ENCODE measurements at places on chromosomes 7 and 10.

GRCh38 chr10:112948196-112948595 is 1.9 kb upstream of the TCF7L2 start:
- no peak for DNase-seq

DNA sequence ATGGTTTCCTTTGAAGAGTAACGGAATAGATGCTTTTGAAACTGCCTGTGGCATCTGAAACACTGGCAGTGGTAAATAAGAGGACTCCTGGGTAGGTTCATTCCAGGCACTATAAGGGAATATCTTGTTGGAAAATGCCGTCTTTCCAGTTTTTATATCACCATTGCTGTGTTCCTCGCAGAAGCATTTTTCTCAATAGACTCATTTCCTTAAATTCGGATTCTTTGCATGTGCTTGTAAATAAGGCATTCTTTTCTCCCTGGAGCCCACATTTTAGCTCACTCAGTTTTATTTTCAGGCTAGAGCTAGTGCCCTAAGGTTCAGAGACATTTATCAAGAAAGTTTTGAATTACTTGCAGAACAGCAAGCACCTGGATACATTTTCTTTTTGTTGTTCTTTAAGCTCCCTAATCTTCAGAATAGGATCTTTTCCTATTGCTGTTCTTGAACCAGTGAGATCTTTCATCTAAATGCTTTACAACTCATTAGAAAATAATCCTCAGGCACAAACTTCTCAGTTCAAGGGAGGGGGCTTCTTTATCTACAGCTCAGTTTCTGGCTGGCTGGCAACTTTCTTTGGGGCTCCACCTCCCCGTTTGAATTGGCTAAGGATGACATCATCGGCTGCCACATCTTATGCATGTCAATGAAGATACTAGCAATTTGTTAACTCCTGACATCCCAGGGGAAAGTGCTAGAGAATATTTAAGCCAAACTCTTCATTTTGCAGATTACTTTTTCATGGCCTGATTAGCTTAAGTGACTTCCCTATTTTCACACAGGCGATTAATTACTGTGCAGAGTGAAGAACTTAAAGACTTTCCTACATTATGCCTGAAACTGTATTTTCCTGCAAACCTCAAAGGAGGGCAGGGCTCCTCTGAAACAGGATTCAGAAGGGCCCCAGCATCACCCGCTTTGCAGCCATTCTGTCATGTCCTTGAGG is 133.7 kb upstream of the RSU1 start:
- DNase-seq: no peak

DNA sequence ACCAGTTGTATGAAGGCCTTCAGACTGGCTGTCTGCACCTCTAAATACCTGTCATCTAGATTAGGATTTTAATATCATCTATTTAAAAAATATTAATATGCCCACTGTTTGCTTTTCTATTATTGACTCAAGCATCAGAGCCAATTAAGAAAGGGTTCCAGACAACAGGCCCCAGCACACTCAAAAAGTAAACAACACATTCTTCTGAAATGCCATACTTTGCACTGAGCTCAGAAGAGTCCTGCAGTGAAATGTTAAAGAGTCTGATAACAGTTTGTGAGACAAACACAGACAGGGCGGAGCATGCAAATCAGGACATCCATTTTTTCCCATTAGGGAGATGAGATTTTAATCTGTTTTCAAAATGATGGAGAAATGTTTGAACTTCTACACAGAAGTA is 45.9 kb upstream of the KLF6 start:
- no peak for DNase-seq

DNA sequence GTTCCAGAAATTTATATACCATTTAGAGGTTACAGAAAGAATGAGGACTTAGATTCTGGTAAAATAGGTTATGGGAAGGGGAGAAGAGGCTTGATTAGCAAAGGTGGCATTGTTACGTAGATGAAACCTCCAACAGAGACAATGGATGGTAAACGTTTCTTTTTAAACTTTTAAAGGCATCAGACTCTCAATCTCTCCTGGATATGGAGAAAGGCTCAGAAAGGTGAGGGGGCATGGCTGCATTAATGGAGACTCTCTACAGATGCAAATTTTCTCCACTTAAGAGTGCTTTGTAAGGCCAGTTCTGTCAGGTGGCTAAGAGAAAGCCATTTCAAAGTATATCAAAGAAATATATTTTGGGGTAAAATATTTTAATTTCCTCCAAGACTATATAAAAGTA is 240.9 kb upstream of the PTER start:
- DNase-seq: no peak

- no peak for DNase-seq
Observed at GRCh38 chr7:45420843-45421495, 153.2 kb upstream of the ADCY1 start.

DNA sequence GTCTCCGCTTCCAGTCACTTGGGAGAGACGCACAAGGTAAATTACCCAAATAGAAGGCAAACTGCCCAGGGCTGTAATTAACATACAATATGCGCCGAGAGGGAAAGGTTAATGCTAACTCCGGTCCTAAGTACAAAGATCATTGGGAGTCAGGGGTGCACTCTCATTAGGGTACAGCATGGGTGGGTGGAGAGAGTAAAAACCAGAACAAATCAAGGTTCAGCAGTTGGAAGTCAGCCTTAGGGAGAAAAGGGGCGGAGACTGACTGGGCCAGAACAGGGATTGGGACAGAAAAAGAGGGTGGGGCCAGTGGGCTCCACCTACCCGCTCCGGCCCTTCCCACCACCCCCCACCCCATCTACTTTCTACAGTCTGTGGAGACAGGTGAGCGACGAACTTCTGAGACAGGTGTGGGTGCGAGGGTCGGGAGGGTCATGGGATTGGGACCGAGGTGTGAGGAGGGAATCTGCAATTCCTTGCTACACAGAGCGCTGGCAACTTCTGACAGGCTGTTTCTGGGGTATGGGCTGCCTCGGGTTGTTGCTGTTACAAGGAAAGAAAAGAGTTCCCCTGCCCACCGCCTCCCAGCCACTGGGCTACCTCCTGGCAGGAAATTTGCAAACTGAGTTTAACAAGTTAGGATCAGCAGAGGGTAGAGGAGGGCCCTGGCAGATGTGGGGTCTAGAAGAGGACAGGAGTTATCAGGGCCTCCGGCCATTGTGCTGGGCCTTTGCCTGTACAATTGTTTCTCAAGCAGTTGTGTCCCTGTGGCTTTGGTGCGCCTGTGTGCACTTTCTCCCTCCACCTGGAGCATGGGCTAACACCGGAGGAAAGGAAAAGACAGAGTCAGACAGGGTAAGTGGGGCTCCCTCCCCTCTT is at the start of gene TMEM139:
TSS of gene TMEM139 (plus strand) at position 368 of the 879 bp plus-strand sequence. CDS start 1,000 bp downstream, outside the sequence.
- DNase-seq: no peak

DNA sequence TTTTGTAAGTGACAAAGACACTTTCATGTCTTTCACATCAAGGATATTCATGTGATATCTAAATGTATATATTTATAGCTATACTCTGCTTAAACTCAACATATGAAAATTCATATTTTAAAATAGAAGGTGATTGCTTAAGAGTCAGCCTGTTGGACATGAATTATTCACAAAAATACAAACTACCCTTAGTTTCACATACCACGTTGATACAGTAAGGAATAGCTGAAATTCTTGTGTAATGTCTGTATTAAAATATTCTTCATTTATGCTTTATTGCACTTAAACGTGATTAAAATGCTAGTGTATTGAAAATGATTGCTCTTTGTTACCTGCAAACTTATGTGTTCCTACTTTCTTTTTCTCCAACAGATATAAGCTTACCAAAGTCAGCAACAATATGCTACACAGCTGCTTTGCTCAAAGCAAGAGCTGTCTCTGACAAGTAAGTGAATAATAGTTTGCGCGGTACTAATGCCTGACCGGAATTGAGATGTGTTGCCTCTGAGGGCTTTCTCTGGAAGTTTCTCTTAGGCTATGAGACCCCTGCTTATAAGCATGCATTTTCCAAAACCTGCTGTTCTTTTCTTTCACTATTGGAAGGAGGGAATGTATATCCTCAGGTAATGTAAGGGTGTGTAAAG is 133.8 kb downstream of the WNT2 start:
- no peak for DNase-seq

Data from NCI-H2081 treated with DMSO at 0.1 percent for 48 hours (cell line).